Ureter (tissue), 1 donor: ENCODE measurements at places on chromosomes 2 and 18. TPM values are rescaled to one million over a fixed set of nuclear protein-coding genes. Genes with fewer than 3 reads are reported as not detected.

The FAM228A gene
- total RNA-seq: 1.2 TPM

The CNTNAP5 gene
- 1.5 TPM for total RNA-seq

The DTNA gene
- 55.7 TPM for total RNA-seq

The EML6 gene
- 5.4 TPM for total RNA-seq

DNA sequence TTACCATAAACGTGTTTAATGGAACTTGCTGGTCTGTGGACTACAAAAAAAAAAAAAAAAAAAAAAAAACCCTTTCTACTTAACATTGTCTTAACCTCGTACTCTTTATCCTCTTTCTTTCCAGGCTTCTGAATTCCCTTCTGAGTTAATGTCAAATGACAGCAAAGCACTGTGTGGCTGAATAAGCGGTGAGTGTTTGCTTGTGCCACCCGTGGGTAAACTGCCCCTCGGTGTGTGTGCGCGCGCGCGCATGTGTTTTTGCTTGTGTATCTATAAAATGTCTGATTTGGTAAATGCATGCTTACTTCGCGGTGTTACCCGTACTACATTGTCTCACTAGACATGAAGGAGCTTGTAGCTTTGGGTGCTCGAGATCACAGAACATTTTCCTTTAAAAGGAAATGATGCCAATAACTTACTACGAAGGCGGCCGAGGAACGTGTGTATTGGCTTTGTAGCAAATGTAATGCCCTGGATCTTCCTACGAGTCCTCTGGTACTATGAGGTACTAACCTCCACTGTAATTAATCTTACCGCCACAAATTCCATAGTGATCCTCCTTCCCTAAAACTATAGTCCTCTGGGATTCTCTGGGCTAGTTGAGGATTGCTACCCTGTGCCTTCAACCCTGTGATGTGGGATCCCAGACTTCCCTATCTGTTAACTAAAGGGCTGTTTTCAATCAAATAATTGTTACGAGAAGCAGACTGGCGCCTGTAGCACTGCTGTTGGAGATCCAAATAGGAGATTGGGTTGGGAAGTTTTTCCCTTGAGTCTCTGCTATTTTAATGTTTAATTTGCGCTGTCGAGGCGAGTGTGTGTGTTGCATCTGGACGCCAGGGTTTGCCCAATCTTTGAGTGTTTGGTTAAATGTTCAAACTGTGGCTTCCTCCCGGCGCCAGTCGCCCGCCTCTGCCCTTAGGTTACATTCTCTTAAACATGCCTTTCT, 1.1 kb downstream of the ID2 start:
- peak; percentile 71 for DNase-seq

DNA sequence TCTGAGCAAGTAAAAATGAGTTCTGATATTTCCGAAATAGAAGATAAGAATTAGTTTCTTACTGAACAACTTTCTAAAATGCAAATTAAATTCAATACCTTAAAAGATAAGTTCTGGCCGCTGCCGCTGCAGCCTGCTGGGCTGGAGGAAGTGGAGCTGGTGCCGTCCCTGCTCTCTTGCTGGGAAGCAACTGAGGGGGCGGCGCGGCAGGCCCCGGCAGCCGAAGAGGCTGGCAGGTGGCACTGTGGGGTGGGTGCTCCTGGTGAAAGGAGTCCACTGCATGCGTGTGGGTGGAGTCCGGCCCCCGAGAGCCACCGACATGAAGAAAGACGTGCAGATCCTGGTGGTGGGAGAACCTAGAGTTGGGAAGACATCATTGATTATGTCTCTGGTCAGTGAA, 89.5 kb upstream of the ZNF519 start:
- DNase-seq: no peak

DNA sequence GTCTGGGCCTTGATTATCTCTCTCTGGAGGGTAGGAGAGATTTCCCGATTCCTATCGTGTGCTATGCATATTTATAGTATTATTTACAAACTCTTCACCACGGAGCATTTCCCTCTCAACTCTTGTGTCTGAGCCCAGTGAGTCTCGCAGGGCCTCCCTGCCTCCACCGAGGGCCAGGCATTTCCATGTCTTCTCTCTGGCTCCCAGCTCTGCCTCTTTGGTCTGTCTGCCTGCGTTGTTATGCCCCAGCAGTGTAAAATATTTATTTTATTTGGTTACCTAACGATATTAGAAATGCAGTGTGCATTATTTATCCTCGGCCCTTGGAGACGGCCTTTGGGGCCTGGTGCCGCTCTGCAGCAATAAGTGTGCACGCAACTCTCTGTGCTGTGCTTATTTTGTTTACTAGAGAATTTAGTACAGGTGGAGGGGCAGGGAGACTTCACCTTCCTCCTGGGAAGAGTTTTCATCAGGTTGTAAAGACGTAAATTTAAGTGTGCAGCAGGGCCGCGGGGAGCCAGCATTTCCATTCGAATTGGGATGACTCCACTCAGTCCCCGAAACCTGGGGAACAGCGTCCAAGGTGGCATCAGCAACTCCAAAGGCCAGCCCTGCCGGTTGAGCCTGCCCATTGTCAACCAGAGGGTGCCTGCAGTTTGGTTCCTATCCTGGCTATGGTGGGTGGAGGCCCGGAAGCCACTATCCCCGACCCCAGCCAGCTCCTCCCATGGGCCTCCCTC, 100.2 kb downstream of the PTGR3 start:
- no peak for DNase-seq

DNA sequence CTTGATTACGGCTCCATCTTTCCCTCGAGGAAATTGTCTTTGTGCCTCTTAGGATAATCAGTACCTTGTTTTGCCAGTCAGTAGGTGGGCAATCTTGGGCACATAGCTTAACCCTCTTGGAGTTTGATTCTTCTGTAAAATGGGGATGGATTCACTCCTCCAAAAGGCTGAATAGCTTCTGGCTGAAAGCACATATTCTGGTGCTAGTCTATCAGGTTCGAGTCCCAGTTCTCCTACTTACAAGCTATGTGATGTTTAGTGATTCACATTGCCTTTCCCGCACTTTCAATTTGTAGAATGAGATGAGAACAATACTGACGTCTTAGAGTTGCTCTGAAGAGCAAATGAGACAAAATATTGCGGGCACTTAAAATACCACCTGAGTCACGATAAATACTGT, 43.9 kb downstream of the ATIC start:
- no peak for DNase-seq

DNA sequence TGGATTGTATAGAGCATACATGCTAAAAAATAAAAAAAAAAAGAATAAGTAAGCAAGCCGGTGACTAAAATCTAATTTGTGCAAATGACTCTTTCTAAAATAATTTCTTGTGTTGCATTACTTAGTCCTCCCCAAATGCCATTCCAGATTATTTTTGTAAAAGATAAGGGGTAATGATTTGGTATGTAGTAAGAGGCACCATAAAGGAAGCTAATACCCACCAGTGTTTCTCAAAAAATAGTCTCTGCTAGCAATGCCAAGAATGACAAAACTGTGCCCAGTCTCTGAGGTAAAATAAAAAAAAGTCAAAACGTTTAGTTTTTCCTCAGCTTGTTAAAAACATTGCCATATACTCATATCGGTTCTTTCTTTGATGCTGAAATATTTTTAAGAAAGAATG, 2.7 kb downstream of the METTL5 start:
- no peak for DNase-seq
